ENCODE measurements at places on chromosomes 6 and 20. TPM values are rescaled to one million over a fixed set of nuclear protein-coding genes. Genes with fewer than 3 reads are reported as not detected.

RSPO3 gene
- 1.2 TPM for total RNA-seq

ABT1 gene
- total RNA-seq, result 5.1 TPM

DSP gene
- 74.9 TPM for total RNA-seq

RAD21L1 gene
- total RNA-seq, result 19.5 TPM

KAT14 gene
- total RNA-seq, result 9.4 TPM

Measured in umbilical cord (tissue), 2 donors.